ENCODE measurements at places on chromosomes 7 and 10. TPM values are rescaled to one million over a fixed set of nuclear protein-coding genes. Genes with fewer than 3 reads are reported as not detected.
A peak's percentile ranks its signal among the peaks of the same experiment; 100 is the strongest.

- H3K27me3 ChIP-seq, result no peaks in the 10 kb centered on the region
- DNase-seq, result no peak
- H3K27ac ChIP-seq, result no peak overlapping the region
- H3K4me1 ChIP-seq, result no peaks in the 10 kb centered on the region
- no peaks in the 10 kb centered on the region for H3K36me3 ChIP-seq
- H3K4me3 ChIP-seq, result no peak overlapping the region
Measured at GRCh38 chr7:102450242-102450641, 14.4 kb downstream of the ALKBH4 start.

DNA sequence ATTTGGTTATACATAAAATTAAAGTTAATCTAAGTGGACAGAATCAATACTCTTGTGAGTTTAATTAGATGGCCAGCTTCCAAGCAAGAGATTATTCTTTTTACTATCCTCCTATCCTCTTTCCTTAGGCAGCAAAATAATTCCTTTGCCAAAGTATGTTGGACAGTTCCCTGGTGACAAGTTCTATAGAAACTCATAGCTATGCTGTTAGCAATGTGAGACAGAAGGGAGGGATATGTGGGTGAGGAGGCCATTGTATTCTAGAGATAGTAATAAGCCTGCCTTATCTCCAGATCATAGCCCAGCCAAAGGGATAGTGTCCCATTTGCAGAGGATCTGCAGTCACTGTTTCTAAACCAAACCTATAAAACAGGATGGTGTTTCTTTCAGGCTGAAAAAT is 181.6 kb upstream of the HDAC9 start:
- no peaks in the 10 kb centered on the region for H3K36me3 ChIP-seq
- no peak for DNase-seq
- H3K4me3 ChIP-seq, result no peak overlapping the region
- no peak overlapping the region for H3K27ac ChIP-seq

DNA sequence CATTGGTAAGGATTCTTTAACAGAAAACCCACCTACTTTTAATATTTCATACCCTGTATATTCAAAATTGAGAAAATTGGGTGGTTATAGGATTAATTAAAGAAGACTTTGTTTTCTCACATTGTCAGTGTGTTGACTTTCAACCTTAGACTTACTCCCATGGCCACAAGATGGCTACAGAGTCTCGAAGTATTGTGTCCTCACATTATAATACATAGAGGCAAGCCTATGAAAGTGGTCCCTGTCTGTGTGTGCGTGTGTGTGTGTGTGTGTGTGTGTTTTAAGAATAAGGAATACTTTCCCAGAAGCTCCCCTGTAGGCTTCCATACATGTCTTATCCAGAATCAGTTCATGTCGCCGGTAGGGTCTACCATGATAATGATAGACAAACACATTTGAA is 180.0 kb downstream of the PHF14 start:
- H3K27me3 ChIP-seq, result no peaks in the 10 kb centered on the region
- H3K4me1 ChIP-seq, result no peaks in the 10 kb centered on the region
- no peak overlapping the region for H3K4me3 ChIP-seq
- no peaks in the 10 kb centered on the region for H3K36me3 ChIP-seq

- peaks cover 11% of the 10 kb centered on the region for H3K4me1 ChIP-seq
- peak; percentile 66 for DNase-seq
- H3K36me3 ChIP-seq, result peaks cover 4% of the 10 kb centered on the region
- H3K27me3 ChIP-seq, result no peaks in the 10 kb centered on the region
- no peak overlapping the region for H3K27ac ChIP-seq
Measured at GRCh38 chr7:155002411-155003091, 373 bp downstream of the PAXIP1 start.

- no peaks in the 10 kb centered on the region for H3K27me3 ChIP-seq
- H3K36me3 ChIP-seq, result no peaks in the 10 kb centered on the region
- DNase-seq, result no peak
- no peak overlapping the region for H3K4me3 ChIP-seq
- no peak overlapping the region for H3K27ac ChIP-seq
- no peaks in the 10 kb centered on the region for H3K4me1 ChIP-seq
Measured at GRCh38 chr7:77525231-77525630, 11.9 kb upstream of the PTPN12 start.

The SFTPD gene
- 0.70 TPM for total RNA-seq
